Stimulated activated memory B cell treated with anti-CD40 and anti-IgM and Interleukin-4, amounts not matched to agents 10 μg/mL and 1 μg/mL and 100 μg/mL, for 72 hours (primary cell): ENCODE measurements at places on chromosomes 13 and 19.

- ATAC-seq = no peak
Measured at GRCh38 chr13:73194310-73194709, 135.5 kb downstream of the KLF5 start.

DNA sequence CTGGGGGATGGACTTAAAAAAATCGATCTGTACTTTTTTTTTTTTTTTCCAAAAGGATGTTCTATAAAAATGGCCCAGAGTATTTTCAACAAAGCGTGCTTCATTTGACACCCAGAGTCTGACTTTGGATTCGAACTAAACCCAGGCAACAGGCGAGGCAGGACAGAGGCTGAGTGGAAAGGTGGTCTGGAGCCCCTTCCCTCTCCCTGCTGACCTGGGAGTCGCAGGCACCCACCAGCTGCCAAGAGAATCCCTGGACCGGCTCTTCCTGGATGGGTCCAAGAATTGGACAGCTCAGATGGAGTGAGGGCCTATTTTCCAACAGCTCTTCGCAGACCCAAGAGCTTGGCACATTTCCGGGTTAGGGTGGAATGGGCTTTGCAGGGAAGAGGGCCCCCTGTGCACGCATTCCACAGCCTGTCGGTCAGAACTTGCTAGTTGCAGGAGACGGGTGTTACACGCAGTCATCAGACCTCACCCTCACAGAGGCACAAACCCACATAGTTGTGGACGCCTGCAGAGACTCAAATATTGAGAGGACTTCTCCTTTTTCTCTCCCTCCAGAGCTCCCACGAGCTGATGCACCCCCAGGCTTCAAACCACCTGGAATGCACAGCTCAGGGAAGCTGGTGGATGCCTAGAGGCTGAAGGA is 15.2 kb downstream of the KCTD15 start:
- ATAC-seq = no peak

DNA sequence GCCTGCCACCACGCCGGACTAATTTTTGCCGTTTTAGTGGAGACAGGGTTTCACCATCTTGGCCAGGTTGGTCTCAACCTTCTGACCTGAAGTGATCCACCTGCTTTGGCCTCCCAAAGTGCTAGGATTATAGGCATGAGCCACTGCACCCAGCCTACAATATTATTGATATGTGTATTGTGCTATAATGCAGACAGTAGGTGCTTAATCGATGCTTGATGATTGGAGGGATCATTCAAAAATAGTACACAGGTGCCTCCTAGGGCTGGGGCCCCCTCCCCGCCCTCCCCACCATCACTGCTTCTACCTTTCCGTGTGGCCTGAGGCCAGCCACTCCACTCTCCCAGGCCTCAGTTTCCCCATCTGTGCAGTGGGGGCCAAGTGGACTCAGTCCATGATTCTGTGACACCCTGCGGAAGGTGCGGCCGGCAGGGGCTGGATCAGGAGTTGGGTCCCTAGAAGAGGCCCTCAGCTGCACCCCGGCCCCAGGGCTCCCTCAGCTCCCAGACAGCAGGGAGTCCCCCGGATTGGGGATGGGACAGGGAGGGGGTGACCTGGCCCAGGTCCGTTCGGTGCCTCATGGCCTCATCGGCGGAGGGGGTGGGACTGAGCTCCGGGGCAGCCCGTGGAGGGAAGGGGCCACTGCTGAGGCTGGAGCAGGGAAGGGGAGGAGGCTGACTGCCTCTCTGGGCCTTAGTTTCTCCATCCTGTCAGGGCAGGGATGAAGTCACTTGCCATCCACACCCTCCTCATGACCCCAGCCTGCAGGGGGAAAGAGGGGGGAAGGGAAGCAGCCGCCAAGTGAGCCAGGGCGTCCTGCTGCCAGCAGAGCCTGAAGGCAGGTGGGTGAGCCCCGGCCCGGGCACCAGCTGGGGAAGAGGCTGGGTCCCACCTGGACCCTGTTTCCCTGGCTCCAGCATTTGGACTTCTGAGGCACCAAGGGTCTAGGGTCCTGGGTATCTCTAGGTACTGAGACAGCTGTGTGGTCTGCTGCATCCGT is 1.2 kb downstream of the ADAMTSL5 start:
- no peak for ATAC-seq

GRCh38 chr13:30235216-30235615 is 72.1 kb downstream of the KATNAL1 start:
- ATAC-seq = no peak

DNA sequence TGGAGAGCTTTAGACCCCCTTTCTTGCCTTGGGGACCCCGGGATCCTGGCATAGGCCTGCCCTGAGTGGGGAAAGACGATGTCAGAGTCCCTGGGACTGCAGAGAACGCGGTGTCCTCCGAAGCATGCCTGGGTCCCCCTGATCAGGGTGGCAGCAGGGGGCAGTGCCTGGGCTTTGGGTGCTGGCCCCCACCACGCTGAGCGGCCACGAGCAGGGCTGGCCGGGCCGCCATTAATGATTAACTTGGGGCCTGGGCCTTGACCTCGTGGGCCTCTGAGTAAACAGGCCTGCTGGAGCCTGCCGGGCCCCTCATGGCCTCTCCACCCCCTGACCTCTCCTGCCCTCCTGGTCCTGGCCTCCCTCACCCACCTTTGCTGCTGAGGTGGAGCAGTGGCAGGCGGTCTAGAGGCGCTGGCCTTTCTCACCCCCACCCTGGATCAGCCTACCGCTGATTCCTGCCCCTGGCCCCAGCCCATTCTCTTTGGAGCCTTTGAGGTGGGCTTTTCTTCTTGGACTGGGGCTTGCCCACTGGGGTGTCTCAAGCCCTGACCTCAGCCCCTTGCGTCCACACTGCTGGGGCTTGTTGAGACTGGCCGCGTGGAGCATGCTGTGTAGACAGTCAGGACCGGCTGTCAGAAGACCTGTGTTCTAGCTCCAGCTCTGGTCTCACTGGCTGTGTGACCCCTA is 26.3 kb downstream of the CEBPA start:
- ATAC-seq = no peak

DNA sequence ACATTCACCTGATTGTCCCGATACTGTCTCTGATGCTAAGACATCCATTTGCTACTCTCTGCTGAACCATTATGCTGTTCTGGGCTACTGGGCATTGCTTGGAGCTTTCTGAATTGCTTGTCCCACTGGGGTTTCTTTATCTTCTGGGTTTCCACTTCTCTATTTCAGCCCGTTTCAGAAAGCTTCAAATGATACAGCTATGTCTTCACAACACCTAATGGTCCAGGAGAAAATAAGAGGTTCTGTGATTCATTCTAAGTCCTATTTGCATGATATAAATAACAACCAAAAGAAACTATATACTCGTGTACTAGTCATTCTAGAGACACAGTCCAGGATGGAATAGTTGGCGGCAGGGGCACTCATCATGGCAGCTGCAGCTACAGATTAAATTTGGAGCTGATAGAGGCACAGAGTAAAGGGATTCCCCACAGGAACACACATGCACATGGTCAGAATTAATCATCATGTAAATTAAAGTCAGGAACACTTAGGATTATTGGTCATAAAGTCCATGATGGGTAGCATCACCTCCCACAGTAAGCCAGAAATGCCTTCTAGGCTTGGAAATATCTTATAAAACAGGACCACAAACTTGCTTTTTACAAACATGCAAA is 33.3 kb upstream of the SCEL start:
- ATAC-seq = peak; percentile 95

GRCh38 chr13:80939581-80939980 is 598.7 kb upstream of the SPRY2 start:
- ATAC-seq = no peak

DNA sequence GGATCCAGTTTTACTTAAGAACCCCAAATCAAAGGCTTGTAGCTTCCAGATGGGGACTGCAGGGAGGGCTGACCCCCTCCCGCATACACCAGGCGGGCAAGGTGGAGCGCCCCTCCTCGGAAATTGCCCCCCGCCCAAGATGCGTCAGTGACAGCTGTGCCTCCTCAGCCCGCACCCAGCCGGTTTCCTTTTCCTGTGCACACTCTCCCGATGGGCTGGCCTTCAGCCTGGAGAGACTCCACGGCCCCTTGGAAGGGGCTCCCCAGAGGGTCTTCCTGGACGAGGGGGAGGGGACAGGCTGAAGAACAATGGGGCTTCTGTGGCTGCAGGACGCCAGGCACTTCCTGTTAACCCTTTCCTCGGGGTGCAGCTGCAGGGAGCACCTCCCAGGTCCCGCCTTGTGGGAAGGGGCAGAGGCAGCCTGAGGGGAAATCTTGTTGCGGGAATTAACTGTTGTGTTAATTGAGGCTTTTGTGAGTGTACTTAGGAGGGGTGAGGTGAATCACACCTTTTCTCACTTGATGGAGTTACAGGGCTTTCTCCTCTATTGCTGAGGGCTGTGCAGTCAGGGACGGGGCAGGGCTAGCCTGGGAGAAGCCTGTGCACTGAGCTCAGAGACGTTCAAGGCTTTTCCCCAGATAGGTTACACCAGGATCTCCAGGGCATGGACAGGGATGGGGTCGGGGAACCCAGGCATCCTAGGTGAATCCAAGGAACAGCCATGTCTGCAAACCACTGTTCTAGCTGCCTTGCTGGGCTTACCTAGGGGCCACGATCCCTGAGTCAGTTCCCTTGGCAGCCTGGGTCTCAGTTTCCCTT is 14.3 kb downstream of the IER2 start:
- ATAC-seq = no peak

DNA sequence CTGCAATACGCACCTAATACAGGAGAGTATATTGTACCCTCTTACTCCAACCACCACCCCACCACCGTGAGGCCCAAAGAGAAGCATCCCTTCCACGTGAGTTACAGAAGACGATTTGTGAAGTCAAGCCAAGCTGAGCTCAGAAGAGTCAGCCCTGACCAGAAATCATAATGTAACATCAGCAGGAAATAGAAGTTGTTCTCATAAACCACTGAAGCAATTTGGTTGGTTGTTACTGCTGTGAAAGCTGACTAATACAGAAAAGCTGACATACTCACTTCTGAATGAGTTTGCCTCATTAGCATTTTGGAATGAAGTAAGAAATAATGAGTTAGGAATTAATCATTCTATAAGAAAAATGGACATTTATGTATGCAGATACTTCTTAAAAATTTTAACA is 749.4 kb upstream of the SLC10A2 start:
- ATAC-seq = no peak

- ATAC-seq = no peak
Measured at GRCh38 chr13:104085611-104086010, 1019.4 kb upstream of the SLC10A2 start.
